Epithelial cell of esophagus (primary cell): ENCODE measurements at places on chromosomes 3 and 15.

DNA sequence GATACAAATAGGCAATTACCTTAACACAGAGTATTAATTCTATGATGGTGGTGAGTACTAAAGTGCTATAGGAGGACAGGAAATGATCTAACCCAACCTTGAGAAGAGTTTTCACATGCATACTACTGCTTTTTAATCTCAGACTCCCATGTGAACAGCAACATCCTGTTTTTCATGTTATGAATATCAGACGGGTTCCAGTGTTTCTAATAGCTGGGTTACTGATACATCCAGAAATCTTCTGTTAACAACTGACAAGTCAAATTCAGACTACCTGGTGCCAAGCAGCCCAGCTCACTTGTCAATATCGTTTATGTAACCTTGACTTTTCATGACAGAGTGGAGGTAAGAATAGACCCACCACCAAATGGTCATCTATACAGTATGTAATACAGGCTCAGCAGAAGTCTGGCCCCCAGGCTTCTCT, 220.2 kb upstream of the COL8A1 start:
- no peak for DNase-seq

GRCh38 chr3:20256144-20256543, 70.1 kb upstream of the SGO1 start:
- peak; percentile 23 for DNase-seq

DNA sequence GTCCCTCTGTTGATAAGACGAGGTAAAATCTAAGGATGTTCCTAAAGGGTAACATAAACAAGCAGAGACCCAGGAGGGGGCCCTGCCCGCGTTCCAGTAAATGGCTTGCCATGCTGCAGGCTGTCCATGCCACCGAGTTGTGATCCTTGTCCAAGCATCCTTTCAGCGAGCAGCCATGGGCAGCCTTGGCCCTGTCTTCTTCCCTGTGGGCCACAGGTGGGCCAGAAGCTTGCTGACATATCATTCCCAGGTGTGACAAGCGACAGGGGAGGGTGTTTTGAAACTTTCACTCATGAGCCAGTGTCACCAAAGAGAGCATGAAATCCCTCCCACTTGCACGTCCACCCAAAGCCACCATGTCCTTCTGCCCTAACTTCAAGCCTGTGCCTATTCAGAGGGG, 53.7 kb downstream of the PCSK6 start:
- no peak for DNase-seq

DNA sequence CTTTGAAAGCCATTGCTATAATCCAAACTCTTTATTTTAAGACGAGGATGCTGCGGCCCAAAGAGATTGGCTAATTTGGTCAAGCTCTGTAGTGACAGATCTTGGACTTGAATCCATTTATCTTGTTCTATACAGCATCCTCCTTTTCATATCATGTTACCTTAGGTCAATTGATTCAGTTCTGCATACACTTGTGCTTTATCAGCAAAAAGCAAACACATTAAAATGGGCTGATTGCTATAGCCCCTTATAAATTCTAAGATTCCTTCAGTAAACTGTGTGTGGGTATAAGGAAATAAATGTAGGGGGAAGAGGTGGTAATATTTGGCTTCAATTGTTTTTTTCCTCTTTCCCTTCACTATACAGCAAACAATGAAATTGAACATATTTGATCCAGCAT, 40.1 kb upstream of the NECTIN3 start:
- no peak for DNase-seq

DNA sequence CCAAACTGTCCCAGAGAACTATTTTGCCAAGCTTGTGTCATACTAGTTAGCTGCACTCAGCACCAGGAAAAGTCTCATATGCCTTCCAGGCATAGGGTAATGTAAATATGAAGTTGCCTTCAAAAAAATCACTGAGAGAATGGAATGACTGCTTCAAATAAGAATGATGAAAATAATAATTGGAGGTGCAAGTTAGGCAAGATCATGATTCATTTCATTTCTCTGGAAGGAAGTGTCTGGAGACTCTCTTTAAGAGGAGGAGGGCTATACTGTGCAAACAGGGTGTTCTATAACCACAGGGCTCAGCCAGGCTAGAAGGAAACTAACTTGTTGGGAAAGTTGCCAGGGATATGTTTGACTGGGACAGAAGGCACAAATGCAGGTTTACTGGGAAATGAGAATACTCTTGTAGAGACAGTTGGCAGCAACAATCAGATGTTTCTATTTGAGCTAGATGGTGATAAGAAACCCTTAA, 4.3 kb downstream of the SIDT1 start:
- DNase-seq: peak; percentile 95

DNA sequence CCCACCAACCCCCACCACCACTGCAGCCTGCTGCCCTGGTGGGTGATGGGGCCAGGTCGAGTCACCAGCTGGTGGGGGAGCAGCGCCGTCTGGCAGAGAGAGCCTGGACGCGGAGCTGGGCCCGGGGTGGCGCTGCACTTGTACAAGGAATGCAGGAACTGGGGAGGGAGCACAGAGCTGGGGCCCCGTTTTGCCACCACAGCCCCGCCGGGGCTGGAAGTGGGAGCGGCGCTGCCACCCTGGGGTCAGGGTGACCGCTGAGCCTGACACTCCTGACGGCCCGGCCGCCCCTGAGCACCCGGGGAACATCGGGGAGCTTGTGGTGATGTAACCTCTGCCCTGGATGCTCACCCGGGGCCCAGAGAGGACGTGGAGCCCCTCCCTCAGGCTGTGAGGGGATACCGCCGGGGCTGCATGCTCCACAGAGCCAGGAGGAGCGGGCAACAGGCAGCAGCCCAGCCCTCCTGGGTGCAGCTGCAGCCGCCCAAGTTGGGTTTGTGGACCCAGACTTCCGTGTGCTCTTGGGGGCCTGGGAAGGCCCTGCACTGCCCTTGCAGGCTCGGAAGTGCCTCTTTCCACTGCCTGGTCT, 32.6 kb upstream of the IREB2 start:
- DNase-seq: no peak

DNA sequence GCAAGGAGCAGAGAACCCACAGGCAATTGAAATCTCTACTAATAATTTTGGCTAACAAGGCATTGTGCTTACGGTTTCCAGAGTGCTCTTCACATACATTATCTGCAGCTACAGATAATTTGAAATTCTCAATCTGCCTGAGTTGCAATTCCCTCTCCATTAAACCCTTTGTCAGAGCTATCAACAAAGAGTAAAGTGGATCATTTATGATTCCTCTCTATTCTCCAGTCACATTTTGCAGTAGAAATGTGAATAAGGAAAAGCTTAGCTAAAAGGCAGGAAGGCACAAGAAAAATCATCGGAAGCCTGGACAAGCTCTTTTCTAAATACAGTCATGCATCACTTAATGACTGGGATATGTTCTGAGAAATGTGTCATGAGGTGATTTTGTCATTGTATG, 49.6 kb downstream of the FAM98B start:
- no peak for DNase-seq

GRCh38 chr3:138747225-138747624, 87.5 kb downstream of the PIK3CB start:
- DNase-seq: no peak

GRCh38 chr3:43345877-43346276, 59.5 kb downstream of the SNRK start:
- no peak for DNase-seq

GRCh38 chr3:190058521-190059241, 62.0 kb downstream of the P3H2 start:
- DNase-seq: no peak

- DNase-seq: no peak
Observed at GRCh38 chr3:36991147-36991546, 1.8 kb downstream of the EPM2AIP1 start.

DNA sequence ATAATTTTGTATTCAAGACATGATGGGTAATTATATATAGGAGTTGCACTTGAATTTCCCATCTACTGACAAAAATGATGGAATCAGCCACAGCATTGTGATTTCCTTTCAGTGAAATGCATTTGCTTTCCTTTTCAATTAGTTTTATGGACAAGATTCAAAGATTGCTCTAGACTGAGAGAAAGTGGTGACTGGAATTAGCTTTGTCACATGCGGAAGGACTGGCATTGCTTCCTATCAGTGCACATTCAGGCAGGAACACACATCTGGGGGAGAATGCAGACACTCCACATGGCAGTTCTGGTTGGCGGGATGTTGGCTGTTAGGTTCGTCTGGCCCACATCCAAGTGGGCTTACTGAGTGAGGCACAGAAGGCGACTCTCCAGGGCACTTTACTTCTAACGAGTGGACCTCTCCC, 399.3 kb upstream of the RGMA start:
- no peak for DNase-seq

- no peak for DNase-seq
Observed at GRCh38 chr3:71310359-71310979, 273.1 kb downstream of the FOXP1 start.

GRCh38 chr3:194396859-194397756, 2.0 kb downstream of the GP5 start:
- DNase-seq: peak; percentile 64

DNA sequence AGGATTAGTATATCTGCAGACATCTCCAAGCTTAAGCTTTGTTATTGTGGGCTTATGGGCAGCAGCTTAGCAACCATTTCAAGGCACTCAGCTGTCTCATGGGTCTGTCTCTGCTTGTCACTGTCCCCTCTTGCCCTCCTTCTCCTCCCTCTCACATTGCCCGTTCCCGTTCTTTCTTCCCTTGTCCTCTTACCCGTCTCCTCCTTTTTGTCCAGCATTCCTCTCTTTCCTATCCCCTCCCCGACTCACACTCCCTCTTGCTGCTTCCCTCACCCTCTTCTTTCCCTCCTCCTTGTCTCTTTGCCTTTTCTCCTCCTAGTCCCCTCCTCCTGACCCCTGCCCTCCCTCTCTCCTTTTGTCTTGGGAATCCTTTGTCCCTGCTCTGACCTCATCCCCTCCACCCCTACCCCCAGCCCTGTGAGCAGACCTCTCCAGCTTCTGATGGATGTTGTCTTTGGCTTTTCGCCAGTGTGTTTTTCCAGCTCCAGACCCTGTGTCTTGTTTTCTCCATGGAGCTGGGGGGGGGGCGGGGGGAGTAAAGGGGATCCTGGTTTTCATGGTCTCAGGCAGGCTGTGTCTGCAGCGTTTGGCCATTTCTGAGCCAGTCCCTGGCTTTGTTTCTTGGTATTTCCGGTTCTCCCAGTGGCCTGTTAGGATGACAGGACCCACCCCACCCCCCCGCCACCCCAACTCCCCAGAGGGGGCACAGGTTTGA, 47.9 kb upstream of the TRAK1 start:
- DNase-seq: no peak
